ENCODE measurements at places on chromosomes 3 and 15.

DNA sequence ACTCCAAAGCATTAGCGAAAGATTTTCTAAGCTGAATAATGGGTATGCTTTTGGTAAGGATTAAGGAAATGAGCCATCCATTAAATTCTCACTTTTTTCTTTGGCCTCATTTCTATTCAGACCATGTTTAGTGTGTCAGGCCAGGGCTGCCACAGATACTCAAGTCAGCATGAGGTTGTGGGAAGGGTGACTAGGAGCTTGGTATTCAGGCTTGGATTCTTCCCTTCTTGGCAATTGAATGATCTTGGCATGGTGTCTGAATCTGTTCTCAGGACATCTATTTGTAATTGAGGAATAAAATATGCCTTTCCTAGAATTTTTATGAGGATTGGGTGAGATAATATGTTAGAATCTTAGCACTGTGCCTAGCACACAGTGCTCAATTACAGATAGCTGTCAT lies 11.2 kb downstream of the CCNB2 start:
- no peak overlapping the region for H3K4me3 ChIP-seq
- H3K27me3 ChIP-seq: no peaks in the 10 kb centered on the region
- no peak overlapping the region for H3K27ac ChIP-seq
- H3K36me3 ChIP-seq: peaks cover 43% of the 10 kb centered on the region

DNA sequence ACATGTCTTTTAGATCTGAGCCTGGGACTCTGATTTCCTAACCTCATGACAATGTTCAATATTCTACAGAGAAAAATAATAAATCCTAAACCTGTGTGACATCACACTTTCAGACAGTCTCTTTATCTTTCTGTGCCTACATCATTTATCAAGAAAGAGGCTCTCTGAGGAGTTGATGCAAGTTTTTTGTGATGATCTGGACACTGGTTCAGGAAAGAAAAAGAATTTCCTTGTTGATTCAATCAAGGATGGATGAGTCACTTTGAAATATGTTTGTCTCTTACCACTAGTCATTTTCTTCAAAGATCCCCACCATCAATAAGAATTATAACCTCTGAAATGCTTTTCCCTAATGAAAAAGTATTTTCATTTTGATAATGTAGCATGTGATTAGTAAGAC lies 404.6 kb downstream of the WDR72 start:
- H3K27ac ChIP-seq: no peak overlapping the region
- no peaks in the 10 kb centered on the region for H3K4me1 ChIP-seq
- no peaks in the 10 kb centered on the region for H3K36me3 ChIP-seq
- no peak overlapping the region for H3K4me3 ChIP-seq

DNA sequence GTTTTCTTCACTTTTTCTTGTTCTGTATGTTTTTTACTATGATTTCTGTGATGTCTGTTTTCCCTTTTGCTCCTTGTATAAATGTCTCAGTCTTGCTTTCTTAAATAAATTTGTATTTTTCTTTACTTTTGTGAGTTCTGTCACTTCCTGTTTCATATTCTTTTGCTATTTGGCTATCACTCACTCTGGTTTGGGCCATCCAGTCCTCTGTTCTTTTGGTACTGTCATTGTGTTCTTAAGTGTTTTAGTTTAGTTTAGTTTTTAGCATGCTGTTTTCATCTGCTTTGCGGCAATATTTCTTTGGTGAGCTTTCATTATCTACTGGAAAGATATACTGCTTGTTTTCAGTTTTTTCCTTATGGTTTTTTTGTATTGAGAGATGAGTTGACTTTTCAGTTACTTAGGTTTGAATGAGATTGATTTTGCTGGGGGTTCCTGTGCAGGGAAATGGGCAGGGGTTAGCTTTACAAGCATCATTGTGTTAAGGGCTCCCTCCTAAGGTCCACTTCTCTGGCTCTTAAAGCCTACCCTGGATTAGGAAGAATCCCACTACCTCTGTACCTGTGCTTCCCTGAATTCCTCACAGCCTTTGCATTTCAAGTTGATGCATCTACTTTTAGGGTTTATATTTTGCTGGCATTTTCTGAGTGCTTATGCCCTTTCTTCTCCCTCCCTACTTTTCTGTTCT lies 35.1 kb downstream of the PDCD6IP start:
- H3K27me3 ChIP-seq: no peaks in the 10 kb centered on the region
- H3K36me3 ChIP-seq: peaks cover 36% of the 10 kb centered on the region
- no peak overlapping the region for H3K4me3 ChIP-seq
- H3K27ac ChIP-seq: no peak overlapping the region

DNA sequence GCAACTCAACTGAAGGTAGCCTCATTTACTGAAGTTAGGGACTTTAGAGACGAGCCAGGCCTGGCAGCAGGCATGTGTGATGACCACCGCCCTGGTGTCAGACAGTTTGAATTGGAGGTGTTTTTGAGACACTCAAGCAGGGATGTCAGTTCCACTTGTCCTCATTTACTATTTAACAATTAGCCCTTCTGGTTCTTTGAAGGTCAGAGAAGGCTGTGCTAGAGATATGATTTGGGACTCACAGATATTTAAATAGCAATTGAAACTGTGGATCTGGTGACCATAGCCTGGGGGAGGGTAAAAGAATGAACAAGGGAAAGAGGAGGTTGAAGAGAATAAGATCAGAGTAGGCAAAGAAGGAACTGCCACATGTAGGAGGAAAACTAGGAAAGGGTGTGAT lies 74.6 kb downstream of the REC114 start:
- no peaks in the 10 kb centered on the region for H3K4me1 ChIP-seq
- peaks cover 3% of the 10 kb centered on the region for H3K27me3 ChIP-seq
- no peak for DNase-seq

- DNase-seq: no peak
- no peaks in the 10 kb centered on the region for H3K36me3 ChIP-seq
- peaks cover 19% of the 10 kb centered on the region for H3K27me3 ChIP-seq
- H3K4me1 ChIP-seq: no peaks in the 10 kb centered on the region
- no peak overlapping the region for H3K27ac ChIP-seq
Measured at GRCh38 chr3:142930463-142930862, 33.0 kb downstream of the PAQR9 start.

DNA sequence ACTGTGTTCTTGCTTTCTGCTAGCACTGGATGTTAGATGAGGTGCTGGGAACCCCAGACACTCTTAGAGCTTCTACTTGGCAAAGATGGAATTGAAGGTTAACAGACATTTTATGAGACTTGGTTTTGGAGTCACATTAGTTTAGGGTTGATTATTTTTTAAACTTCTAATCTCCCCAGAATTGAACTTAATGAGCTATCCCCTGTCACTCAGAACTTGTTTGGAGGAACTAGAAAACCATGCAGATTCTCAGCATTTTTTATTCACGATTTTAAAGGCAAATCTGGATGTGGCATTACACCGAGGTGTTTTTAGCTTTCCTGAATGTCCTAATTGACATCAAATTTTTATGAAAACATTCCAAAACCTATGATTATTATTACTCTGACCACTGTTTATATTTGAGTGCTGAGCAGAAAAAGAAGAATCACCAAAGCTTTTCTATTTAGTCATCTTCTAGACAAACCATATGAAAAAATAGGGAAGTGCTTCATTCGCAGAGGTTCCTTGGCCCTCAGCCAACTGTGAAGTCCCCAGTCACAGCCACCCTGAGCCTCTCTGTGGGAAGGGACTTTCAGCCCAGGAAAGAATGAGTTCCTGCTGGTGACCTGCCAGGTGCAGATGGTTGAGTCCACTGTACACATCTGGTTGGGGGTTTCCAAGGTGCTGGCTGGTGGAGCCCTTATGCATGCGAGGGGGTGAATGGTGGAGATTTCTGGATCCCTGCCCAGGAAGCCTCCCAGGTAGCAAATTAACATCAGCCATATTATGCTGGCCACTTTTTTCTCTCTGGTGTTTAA lies 196.0 kb upstream of the TOPAZ1 start:
- H3K4me3 ChIP-seq: no peak overlapping the region
- DNase-seq: peak; percentile 53
- H3K27me3 ChIP-seq: peaks cover 13% of the 10 kb centered on the region
- H3K36me3 ChIP-seq: no peaks in the 10 kb centered on the region
- peaks cover 16% of the 10 kb centered on the region for H3K4me1 ChIP-seq
- H3K27ac ChIP-seq: no peak overlapping the region

DNA sequence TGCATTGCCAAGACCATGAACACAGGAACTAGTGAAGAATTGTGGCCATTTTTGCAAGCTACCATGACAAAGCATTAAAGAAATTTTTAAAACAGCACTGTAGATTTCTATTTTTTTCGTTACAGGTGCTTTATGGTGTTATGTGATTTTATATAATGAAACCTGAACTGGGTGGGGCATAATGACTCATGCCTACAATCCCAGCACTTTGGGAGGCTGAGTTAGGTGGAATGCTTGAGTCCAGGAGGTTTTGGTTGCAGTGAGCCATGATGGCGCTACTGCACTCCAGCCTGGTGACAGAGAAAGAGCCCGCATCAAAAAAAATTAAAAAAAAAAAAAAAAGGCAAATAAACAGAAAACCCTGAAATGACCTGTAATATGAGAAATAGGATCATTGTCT lies 846.7 kb downstream of the EPHA3 start:
- H3K36me3 ChIP-seq: peaks cover 2% of the 10 kb centered on the region
- H3K4me1 ChIP-seq: no peaks in the 10 kb centered on the region
- H3K27me3 ChIP-seq: no peaks in the 10 kb centered on the region
- H3K27ac ChIP-seq: no peak overlapping the region

- H3K27me3 ChIP-seq: no peaks in the 10 kb centered on the region
- no peaks in the 10 kb centered on the region for H3K36me3 ChIP-seq
- H3K4me3 ChIP-seq: peak overlapping the region; percentile 37
Measured at GRCh38 chr3:175526609-175527280, 667.6 kb downstream of the NAALADL2 start.

- no peak overlapping the region for H3K4me3 ChIP-seq
- H3K27ac ChIP-seq: no peak overlapping the region
- DNase-seq: no peak
- H3K4me1 ChIP-seq: peaks cover 6% of the 10 kb centered on the region
- no peaks in the 10 kb centered on the region for H3K27me3 ChIP-seq
Measured at GRCh38 chr15:66679657-66680108, 22.4 kb upstream of the SMAD6 start.

GRCh38 chr15:42800731-42801474 lies 64.0 kb upstream of the CDAN1 start:
- no peaks in the 10 kb centered on the region for H3K27me3 ChIP-seq
- DNase-seq: peak; percentile 3

DNA sequence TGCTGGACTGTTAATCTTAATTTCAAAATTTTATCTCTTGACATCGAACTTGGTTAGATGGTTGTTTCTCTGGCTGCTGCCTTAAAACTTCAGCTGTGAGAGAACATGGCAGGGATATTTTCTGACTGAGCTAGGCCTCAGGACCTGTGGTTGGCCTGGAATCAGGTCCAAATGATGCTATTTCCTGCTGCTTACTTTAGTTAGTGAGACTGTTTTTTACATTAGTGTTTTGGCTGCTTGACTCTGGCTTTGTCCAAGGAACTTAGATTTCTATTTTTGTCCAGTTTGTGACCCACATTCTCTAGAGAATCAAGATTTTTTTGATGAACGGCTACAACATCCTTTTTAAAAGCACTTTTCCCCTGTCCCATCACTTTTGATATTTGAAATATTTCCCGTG lies 497.9 kb upstream of the SGO1 start:
- DNase-seq: no peak
- H3K27me3 ChIP-seq: no peaks in the 10 kb centered on the region
- H3K4me1 ChIP-seq: no peaks in the 10 kb centered on the region
- H3K36me3 ChIP-seq: no peaks in the 10 kb centered on the region
- no peak overlapping the region for H3K27ac ChIP-seq

- no peak overlapping the region for H3K27ac ChIP-seq
- peaks cover 17% of the 10 kb centered on the region for H3K4me1 ChIP-seq
- no peak overlapping the region for H3K4me3 ChIP-seq
- H3K36me3 ChIP-seq: peaks cover 19% of the 10 kb centered on the region
- no peak for DNase-seq
Measured at GRCh38 chr3:48057521-48057920, 41.3 kb upstream of the MAP4 start.

DNA sequence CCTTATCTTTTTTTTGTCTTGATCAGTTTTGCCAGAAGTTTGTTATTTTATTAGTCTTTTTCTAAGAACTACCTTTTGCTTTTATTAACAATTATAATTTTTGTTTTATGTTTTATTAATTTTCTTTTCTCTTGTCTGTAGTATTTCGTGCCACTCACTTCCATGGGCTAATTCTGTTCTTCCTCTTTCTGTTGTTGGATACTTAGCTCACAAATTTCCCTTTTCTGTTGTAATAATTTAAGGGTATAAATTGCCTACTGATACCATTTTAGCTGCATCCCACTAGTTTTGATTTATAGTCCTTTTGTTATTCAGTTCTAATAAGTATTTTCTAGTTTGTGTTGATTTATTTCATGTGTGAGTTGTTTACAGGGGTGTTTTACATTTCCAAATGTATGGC lies 48.6 kb downstream of the SNRK start:
- no peak overlapping the region for H3K27ac ChIP-seq
- no peak overlapping the region for H3K4me3 ChIP-seq
- H3K4me1 ChIP-seq: peaks cover 30% of the 10 kb centered on the region
- DNase-seq: no peak
- peaks cover 82% of the 10 kb centered on the region for H3K36me3 ChIP-seq

DNA sequence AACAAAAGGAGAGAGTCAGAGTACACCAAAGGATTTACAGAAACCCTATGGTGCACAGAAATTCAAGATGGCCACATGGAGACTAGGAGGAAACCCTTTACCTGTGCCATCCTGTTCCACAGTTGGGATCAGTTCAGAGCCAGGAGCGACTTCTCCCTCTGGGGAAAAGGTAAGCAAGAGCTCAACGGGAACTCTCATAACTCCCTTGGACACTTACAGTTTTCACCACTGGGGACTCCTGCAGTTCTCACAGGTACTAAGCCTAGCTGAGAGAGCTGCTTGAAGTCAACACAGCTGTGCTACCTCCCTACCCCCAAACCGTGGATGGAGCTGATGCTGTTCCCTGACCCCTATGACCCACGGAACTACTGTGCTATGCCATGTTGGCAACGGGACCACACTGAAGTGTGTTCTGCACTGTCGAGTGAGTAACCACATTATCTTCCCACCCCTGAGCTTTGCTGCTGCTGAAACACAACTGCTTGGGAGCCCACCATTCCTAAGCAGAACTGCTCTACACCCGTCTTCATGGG lies 606.8 kb downstream of the GBE1 start:
- no peak overlapping the region for H3K27ac ChIP-seq
- H3K27me3 ChIP-seq: no peaks in the 10 kb centered on the region
- no peaks in the 10 kb centered on the region for H3K4me1 ChIP-seq
- H3K36me3 ChIP-seq: no peaks in the 10 kb centered on the region
- DNase-seq: no peak
- no peak overlapping the region for H3K4me3 ChIP-seq

DNA sequence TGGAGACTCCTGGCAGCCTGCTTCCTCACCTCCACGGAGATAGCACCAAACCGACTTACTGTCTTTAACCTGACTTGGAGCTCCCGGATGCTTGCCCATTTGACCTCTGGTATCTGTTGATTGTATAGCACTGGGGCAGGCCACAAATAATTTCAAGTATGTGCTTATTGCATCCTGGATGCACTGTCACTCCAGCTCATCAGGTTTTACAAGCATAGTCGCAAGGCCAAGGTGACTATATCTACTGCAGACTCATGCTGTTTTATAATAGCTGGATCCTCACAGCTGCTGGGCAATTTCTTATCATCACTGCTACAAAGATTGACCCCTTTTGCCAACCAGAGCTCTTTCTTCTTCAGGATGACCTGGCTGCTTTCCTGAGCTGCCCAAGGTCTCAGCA lies 45.6 kb downstream of the PEX5L start:
- H3K4me3 ChIP-seq: no peak overlapping the region
- no peaks in the 10 kb centered on the region for H3K27me3 ChIP-seq
- no peak for DNase-seq
- no peak overlapping the region for H3K27ac ChIP-seq
- H3K36me3 ChIP-seq: no peaks in the 10 kb centered on the region

GRCh38 chr3:39639344-39640236 lies 169.8 kb upstream of the MYRIP start:
- H3K4me3 ChIP-seq: peak overlapping the region; percentile 22
- H3K27ac ChIP-seq: peak overlapping the region; percentile 13
